ENCODE measurements at places on chromosomes 5 and 9.

- no peak for DNase-seq
These were observed 391.1 kb downstream of the ADGRV1 start for GRCh38 chr5:90949469-90950358.

DNA sequence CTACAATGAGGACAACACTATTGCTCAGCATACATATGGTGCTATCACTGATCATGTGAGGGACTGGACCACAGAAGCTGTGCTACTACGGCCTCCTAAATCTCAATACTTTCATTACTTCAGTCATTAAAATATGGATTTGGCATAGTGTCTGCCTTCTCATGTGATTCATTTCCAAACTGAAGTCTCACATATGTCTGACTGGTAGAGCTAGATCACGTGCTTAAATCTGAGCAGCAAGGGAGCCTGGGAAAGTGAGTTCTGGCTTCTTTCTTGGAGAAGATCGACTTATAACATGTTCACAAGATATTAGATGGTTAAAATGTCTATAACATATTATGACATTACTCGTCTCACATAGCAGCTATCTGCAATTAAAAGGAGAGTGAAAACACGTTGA is 8.3 kb downstream of the KIF4B start:
- DNase-seq: no peak

DNA sequence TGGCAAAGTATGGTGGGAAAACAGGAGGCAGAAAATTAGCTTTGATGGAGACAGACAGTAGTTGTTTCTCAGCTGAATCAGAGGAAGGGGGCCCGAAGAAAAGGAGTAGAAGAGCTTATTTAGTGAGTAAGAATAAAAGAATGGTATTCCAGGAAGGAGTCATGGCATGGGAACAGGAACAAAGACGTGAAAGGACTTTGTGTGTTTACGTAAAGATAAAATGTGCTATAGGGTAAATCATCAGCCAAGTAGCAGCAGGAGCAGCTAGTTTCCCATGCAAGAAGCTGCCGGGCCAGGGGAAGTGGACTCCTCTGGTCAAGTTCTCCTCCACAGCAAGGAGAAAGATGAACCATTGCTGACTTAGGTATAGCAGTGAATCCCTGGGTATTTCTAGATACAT is 454.5 kb downstream of the HINT1 start:
- DNase-seq: no peak

GRCh38 chr5:113742639-113743038 is 229.1 kb downstream of the YTHDC2 start:
- DNase-seq: no peak

DNA sequence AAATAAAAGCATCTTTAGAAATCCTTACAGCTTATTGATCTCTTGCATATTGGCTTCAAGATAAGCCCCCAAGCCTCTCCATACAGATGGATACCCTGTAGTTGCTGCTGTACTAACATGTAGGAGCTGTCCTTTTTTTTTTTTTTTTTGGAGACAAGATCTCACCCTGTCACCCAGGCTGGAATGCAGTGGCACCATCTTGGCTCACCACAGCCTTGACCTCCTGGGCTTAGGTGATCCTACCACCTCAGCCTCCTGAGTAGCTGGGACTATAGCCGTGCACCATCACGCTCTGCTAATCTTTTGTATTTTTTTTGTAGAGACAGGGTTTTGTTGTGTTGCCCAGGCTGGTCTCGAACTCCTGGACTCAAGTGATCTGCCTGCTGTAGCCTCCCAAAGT is 35.4 kb downstream of the SNX30 start:
- no peak for DNase-seq

DNA sequence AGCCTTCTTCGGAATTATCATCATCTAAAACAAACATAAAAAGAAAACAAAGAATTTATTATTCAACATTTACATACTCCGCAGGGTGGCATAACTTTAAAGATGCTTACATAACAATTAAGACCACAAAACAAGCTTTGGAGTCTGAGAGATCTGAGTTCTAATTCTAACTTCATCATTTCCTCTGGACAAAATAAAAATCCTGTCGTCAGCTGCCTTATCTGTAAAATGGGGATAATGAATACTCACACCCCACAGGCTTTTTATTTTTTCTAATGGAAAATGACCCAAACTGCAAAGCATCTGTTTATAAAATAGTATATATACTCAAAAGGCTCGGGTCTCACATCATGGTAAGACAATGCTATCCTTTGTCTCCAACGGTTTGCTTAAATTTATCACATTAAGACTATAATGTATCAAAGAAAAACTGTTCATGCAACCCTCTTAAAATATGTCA is 4.3 kb downstream of the ARRDC3 start:
- no peak for DNase-seq

- no peak for DNase-seq
These were observed 17.4 kb downstream of the HAUS6 start for GRCh38 chr9:19085295-19085694.

- no peak for DNase-seq
These were observed 56.0 kb downstream of the HMCN2 start for GRCh38 chr9:130321539-130321938.

DNA sequence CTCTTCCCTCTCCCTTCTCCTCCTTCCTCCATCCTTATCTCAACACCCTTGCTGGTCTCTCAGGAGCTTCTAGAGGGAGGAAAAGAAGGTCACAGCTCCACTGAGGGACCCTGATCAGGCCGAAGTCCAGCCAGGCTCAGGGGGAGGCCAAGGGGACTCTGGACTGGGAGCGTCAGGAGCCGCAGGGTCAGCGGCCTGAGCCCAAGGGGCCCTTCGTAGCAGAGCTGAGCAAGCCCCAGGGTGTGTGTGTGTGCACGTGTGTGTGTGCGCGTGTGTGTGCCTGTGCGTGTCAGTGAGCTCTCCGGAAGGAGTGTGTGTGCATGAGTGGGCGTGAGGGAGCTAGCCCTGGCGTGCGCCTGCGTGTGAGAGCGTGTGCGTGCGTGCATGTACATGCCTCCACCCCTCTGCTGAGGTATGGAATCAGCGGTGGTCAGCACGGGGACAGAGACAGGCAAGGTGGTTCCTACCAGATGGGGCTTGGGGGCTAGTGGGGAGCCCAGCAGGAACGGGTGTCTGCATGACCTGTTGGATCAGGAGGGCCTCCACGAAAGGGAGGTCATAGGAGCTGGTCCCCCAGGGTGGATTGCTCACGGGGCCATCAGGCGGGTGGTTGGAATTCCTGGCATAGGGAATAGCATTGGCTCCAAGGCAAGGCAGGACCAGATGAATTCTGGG is 10.0 kb upstream of the AGPAT2 start:
- no peak for DNase-seq

- DNase-seq: no peak
These were observed 56.7 kb downstream of the ROPN1L start for GRCh38 chr5:10498350-10498749.

DNA sequence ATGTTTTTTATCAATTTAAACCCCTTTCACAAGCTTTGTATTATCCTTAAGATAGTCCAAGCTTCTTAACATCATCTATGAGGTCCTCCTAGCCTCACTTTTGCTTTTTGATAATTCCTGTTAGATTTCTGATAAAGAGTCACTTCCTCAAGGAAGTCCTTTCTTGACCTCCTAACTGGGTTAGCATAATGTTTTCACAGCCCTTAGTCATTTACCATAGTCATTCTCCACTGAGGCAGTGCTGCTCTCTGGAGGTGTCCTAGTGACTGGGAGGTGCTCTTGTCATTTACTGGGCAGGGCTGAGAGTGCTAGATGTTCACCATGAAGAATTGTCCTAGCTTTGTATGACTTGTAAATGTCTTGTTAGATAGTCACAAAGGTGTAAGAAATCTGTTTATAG is 26.4 kb downstream of the TNPO1 start:
- no peak for DNase-seq

DNA sequence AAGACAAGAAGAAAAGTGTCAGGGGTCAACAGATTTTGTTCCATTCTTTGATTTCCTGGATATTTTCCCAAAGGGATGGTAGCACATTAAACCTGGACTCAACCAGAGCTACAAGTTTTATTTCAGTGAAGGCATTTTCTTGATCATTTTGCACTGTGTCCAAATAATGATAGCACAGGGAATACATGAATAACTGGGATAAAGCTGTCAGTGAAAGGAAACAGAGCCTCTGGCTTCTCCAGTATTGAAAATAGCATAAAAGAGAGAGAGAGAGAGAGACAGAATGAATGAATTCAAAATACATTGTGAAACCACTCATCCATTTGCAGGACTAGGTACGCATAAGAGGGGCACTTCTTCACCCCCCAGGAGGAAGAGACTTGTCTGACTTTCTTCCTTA is 43.0 kb downstream of the SEMA5A start:
- no peak for DNase-seq

DNA sequence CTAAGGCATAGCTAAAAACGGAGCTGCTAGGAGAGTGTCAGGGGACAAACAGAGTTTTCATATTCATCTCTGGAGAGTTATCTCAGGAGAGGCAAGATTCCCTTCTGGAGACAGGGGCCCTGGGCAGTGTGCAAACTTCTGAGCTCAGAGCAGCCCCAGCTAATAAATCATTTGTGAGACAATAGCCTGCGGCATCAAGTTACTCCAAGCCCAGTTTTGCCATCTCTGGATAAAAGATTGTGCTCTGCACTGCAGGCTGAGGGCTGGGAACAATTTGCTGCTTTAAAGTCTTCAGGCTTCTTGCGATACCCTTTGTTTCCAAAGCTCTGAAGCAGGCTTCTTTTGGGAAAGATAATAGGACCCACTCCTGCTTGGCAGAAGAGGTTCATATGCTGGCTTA is 164.3 kb upstream of the BRINP1 start:
- no peak for DNase-seq

DNA sequence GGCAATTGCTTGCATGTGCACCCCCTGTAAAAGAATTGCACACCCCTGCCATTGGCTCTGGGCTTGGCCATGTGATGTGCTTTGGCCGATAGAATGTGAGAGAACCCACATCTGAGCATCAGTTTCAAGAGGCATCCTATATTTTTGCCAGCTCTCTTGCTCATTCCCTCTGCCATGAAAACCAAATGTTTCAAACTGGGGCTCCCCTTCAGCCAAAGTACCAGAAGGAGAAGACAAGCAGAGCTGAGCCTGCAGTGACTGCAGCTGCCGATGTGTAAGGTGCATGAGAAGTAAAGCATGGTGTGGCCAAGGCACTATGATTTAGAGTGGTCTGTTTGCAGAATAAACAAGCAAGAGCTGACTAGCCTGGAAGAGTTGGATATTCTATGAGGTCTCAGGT is 132.3 kb downstream of the ASTN2 start:
- DNase-seq: no peak

- no peak for DNase-seq
These were observed 32.8 kb downstream of the PCDH1 start for GRCh38 chr5:141845371-141845851.

- no peak for DNase-seq
These were observed 892.6 kb downstream of the TAF11L14 start for GRCh38 chr5:18526792-18527405.

GRCh38 chr5:54289769-54290168 is 20.6 kb downstream of the ARL15 start:
- DNase-seq: no peak

- no peak for DNase-seq
These were observed 44.0 kb upstream of the MAP1B start for GRCh38 chr5:72063219-72063819.

DNA sequence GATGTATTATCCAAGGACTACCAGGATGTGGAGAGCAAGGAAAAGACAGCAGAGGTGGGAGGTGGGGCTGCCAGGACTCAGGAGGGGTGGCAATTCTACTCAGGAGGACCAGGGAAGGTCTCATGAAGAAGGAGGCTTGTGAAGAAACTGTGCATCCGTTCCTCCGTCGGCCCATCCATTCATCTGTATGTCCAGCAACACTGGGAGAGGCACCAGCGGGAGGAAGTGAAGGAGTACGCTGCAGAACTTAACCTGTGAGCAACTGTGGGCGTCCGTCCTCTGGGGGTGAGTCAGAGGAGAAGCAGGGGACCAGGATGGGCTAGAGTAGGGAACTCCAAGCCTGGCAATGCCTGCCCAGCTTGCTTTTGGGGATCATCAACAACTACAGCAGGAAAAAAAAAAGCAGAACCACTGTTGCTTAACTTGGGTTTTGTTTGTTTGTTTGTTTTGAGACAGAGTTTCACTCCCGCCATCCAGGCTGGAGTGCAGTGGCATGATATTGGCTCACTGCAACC is 47.3 kb upstream of the NEURL1B start:
- DNase-seq: no peak

All from activated gamma-delta T cell treated with anti-CD3 and anti-CD28 coated beads, Interleukin-2, amount 50 U/mL, for 16 hours (primary cell).